ENCODE measurements at places on chromosomes 12 and 14.

- DNase-seq = peak; percentile 52
These were observed 235.7 kb upstream of the PWP1 start for GRCh38 chr12:107449891-107450290.

DNA sequence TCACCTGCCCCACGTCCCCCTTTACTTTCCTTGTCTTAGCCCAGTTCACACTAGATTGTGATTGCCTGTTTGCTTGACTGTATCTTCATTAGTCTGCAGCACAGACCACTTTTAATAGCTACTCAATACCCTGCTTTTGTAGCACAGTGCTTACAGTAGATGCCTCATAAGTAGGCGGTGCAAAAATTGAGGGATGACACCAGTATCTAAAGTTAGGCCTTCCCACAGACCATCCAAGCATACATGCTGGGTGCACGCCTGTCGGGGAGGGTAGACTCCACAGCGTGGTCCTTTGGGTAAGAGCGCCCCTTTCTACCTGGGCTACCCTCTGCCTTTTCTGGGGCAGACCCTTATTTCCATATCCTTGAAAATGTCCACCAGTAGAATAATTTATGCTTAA is 140.8 kb downstream of the GCH1 start:
- DNase-seq = no peak

GRCh38 chr12:38904537-38905479 is 583 bp downstream of the CPNE8 start:
- DNase-seq = peak; percentile 88

DNA sequence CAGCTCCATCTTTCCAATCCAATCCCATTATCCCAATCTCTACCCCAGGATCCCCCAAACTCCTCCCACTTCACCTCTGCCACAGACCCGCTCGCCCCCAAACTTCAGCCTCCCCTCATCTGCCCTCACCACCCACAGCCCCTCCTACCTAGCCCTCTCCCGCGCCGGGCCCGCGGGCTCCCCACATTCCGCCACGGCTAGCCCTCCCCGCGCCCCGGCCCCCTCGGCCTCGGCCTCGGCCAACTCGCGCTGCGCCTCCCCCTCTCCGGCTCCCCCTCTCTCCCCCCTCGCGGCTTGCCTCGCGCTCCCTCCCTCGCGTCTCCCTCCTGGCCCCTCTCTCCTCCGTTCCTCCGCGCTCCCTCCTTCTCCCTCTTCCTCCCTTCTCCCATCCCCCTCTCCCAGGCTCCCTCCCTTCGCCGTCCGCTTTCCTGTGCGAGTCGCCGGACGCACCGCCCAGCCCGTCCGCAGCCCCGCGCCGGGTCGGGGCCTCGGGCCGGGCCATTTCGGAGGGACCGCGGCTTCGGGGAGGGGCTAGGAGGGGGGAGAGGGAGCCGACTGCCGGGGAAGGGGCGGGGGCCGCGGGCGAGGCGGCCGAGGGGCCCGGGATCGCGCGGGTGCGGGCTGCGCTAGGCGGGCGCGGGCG is at the start of gene ATN1:
ATN1 (plus strand) TSS at position 581 of the 643 bp plus-strand sequence. CDS start 6,043 bp downstream, outside the sequence.
- DNase-seq = peak; percentile 92

DNA sequence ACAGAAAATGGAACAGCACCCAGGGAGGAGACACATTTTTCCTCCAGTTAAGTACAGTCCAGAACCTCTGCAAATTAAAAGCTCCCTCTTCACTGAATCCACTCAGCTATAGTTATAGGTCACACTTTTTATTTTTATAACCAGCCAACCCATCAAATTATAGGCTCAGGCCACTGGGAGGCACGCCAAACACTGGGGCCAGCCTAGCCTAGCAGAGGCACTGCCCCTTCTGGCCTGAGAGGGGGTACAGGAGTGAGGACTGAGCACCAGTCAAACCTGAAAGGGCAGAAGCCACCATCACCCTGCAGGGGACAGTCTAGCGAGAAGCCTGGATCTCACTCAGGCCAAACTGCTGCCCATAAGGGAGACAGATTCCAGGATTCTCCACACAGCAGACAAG is 19.3 kb downstream of the FMNL3 start:
- DNase-seq = no peak

- DNase-seq = peak; percentile 4
These were observed 69.3 kb upstream of the FSCB start for GRCh38 chr14:44576356-44576755.

- no peak for DNase-seq
These were observed 1.7 kb downstream of the YY1 start for GRCh38 chr14:100240668-100241032.

GRCh38 chr12:33205981-33206380 is 233.6 kb downstream of the SYT10 start:
- no peak for DNase-seq

DNA sequence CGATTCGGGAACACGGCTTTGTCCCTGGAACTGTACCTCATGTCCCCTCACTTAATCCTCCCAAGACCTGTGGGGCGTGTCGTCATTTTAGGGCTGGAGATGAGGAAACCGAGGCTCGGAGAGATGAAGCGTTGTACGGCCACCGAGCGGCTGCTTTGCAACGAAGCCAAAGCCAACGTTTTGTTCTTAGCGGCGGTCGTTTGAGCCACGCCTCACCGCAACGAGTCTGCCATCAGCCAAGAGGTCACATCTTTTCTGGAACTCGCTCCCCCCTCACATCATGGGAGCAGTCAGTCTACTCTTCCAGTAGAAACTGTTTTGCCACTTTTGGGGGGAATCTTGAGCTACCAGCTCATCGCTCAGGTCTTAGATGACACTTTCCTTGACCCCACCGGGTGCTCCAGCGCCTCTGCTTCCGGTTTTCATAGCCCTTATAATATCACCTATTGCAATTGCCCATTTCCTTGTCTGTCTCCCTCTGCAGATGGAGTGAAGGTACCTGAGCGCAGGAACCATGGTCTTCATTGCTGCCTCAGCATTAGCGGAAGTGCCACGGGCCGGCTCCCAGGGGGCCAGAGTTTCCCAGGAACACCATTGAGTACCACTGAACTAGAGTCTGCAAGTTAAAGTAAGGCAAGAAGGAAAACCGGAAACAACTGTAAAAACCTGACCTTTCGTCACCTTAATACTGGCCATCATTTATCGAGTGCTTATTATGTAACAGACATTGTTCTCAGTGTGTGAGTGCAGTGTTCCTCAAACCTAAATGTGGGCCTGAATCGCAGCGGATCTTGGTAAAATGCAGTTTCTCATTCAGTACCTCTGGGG is 19.6 kb downstream of the NINJ2 start:
- no peak for DNase-seq

DNA sequence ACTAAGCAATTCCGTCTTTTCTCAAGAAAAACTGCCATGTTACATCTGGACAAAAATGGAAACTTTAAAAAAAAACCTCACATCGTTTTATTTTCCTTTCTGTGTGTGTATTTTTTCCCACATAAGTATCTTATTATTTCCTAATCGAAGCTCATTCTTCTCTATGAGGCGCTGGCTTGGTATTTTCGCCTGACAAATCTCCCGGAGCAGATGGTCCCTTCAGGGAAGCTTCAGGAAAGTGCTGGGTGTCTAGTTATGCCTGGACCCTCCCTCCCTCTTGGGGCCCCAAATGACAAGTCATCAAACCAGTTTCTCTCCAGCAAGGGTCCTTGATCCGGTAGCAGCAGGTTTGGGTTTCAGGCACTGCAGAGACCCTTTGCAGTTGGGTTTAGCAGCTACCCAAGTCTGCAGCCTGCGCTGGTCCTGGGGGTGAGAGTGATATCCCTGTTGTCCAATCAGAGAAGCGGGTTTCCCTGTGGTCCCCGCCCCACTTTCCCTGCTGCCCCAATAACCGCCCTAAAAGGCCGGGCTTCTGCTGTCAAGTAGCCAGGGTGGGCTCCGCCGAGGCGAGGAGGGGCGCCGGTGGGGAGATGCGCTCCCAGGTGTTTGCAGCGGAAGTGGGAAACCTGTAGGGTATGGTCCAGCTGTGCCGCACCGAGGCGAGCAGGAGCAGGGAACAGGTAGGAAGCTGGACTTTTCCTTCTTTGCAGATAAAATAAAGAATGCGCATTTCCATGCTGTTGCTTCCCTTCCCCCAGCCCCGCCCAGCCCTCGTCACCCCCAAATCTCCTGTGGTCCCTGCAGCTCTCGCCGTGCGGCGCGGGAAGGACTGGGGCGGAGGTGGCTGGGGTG is at the start of gene CNTN1:
CNTN1 (plus strand) TSS at position 527 of the 852 bp plus-strand sequence.
- no peak for DNase-seq

DNA sequence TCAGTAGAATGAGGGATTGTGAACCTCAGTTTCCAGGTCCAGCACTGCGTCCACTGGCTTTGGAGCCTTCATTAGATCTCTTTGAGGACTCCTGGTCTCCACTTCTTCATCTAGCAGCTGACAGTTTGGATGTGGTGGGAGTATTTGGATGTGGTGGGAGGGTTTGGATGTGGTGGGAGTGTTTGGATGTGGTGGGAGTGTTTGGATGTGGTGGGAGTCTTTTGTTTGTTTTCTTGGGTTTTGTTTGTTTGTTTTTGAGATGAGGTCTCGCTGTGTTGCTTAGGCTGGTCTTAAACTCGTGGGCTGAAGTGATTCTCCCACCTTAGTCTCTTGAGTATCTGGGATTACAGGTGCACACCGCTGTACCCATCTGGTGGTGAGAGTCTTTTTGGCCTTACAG is 64.7 kb downstream of the IFT43 start:
- no peak for DNase-seq

GRCh38 chr14:20630340-20631022 is 11.0 kb downstream of the OR6S1 start:
- peak; percentile 29 for DNase-seq

All from cardiac fibroblast (primary cell).